AG09319 (cell line): ENCODE measurements at places on chromosomes 16 and 17.

- no peak for DNase-seq
Observed at GRCh38 chr16:80006241-80007215, 406.0 kb upstream of the MAF start.

GRCh38 chr16:55284718-55285099, 39.3 kb upstream of the IRX6 start:
- DNase-seq: no peak

DNA sequence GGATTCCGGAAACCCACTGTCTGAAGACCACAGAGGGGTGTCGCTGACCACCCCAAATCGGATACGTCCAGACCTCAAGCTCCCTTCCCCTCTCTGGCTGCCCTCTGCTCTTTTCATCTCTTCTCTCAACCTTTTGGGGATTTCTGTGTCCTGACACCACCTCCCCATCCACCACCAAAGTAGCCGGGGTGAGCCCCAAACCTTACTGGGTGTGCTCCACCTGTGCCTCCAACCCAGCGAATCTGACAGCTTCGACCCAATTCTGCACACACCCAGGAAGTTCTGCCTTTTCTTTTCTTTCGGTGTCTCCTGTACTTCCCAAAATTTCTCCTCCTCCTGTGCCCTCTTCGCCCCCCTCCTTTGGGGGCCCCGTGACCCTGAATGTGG, 534 bp downstream of the KCTD11 start:
- DNase-seq: no peak

GRCh38 chr16:89944773-89945172, 3.8 kb upstream of the DEF8 start:
- DNase-seq: no peak

DNA sequence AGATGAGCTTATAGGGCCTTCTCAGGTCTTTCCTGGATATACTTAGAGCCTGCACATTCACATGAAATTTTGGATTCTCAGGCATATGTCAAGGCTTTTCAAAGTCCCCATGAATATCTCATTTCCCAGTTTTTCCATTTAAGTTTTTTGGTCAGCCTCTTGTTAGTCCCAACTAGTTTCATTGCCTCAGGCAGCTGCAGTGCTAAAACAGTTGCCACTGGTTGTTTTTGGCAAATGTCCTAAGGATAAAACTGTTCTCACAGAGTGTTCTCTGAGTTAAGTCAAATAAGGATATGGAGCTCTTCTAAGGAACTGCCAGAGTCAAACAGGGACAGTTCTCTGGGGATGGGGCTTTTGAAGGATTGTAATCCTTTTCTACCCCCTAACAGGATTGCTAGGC, 39.9 kb upstream of the ABCC11 start:
- no peak for DNase-seq

GRCh38 chr16:3582276-3583165, 5.3 kb upstream of the NLRC3 start:
- DNase-seq: no peak

DNA sequence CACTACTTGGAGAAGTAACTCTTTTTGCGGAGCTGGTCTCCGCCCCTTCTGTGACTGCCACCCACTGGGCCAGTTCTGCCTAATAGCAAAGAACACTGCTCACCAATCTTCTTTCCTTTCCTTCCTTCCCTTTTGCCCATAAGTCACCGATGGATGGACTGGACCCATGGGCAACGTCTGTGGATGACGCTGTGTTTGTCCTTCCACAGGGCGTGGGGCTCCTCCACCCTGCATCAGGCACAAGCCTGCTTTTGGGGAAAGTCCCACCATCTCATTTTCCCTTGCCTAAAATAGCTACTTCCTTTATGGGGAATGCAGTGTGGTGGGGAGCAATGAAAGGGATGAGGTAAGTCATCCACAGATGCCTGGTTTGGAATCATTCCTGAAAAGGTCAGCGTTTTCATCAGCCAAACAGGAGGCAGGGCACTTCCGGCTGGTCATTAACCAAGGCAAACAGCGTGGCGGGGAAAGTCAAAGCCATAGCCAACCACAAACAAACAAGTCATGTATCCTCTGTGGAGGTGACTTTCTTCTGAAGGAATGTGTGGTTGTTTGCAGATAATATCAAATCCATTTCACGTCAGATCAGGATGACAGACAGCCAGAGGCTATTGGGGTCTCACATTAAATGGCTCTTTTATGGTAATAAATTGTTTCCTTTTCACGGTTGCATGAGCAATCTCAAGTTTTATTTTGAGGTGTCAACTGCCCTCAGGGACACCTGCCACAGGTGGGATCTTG, 30.7 kb upstream of the MED9 start:
- DNase-seq: peak; percentile 86

DNA sequence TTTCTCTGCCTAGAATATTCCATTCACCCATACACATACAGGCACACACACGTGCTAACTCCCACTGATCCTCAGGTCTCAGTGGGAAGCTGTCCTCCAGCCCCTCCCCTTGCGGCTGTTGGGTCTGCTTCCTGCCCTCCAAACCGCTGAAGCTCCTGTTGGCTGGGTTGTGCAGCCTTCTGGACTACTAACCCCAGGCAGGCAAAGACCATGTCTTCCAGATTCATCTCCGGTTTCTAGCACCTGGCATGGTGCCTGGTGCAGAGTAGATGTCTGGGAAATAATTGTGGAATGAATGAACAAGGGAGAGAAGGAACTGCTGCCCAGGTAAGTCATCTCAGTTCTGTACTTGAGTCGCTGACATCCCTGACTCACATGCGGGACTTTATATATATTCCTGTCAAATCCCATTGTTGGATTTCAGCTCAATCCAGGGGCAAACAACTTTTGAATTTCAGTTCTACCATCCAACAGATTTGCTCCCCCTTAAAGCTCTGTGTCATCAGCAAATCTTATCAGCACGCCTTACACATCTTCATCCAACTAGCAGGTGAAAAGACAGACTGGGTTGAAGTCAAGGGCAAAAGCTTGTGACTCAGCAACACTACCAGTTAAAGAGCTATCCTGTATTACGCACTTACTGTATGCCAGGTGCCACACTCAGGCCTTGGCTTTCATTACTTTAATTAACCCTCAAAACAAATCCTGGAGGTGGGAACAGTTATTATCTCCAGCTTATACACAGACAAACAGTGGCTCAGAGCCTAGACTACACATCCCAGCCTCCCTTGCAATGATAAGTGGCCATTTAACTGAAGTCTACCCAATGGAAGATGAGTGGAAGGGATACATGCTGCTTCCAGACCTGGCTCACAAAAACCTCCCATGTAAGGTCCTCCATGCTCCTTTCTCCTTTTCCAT, 51.1 kb downstream of the SRCIN1 start:
- no peak for DNase-seq

DNA sequence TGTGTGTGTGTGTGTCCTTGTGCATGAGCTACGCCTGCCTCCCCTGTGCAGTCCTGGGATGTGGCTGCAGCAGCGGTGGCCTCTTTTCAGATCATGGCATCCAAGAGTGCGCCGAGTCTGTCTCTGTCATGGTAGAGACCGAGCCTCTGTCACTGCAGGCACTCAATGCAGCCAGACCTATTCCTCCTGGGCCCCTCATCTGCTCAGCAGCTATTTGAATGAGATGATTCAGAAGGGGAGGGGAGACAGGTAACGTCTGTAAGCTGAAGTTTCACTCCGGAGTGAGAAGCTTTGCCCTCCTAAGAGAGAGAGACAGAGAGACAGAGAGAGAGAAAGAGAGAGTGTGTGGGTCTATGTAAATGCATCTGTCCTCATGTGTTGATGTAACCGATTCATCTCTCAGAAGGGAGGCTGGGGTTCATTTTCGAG, 22.5 kb downstream of the STAT5A start:
- no peak for DNase-seq

GRCh38 chr17:57745242-57745641, at the start of gene CCDC182:
Gene CCDC182 (minus strand): TSS chr17:57745299. CDS start chr17:57745272, 27 bp downstream.
- DNase-seq: no peak

GRCh38 chr16:47721006-47721637, 260.0 kb downstream of the PHKB start:
- DNase-seq: no peak

GRCh38 chr16:35735403-35736251, 2276.2 kb downstream of the TP53TG3F start:
- DNase-seq: no peak

- no peak for DNase-seq
Observed at GRCh38 chr16:3587547-3588110, 10.4 kb upstream of the NLRC3 start.

GRCh38 chr17:71189493-71189831, 931.4 kb upstream of the SOX9 start:
- no peak for DNase-seq

DNA sequence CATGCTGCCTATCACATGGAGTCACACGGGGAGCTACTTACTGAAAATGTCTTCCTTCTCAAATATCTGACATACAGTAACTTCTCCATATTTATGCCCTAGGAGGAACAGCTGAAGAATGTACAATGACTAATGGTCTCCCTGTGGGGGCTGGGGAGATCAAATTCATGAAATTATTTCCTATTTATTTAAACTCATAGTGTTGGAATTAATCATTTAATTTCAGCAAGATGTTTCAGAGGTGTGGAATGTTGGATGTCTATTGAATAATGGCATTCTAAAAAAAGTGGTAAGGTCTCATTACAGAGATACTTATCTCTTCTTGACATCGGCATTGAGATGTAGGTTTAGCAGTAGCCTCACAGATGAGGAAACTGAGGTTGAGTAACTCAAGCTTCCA, 214.3 kb upstream of the CDH11 start:
- DNase-seq: peak; percentile 22

- peak; percentile 22 for DNase-seq
Observed at GRCh38 chr17:43442711-43443110, 41.1 kb upstream of the DHX8 start.

DNA sequence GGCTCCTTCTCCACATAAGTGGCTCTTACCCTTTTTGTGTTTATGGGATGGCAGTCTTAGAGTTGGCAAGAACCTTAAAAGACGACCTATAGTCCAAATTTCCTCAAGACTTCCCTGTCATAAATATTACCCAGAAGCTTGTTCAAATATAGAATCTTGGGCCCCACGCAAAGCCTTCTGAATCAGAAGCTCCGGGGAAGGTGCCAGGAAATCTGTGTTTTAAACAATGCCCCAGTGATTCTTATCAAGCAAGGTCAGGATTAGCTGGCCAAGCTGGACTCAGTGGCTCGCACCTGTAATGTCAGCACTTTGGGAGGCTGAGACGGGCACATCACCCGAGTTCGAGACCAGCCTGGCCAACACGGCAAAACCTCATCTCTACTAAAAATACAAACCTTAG, 85.7 kb downstream of the TIMM22 start:
- DNase-seq: no peak

DNA sequence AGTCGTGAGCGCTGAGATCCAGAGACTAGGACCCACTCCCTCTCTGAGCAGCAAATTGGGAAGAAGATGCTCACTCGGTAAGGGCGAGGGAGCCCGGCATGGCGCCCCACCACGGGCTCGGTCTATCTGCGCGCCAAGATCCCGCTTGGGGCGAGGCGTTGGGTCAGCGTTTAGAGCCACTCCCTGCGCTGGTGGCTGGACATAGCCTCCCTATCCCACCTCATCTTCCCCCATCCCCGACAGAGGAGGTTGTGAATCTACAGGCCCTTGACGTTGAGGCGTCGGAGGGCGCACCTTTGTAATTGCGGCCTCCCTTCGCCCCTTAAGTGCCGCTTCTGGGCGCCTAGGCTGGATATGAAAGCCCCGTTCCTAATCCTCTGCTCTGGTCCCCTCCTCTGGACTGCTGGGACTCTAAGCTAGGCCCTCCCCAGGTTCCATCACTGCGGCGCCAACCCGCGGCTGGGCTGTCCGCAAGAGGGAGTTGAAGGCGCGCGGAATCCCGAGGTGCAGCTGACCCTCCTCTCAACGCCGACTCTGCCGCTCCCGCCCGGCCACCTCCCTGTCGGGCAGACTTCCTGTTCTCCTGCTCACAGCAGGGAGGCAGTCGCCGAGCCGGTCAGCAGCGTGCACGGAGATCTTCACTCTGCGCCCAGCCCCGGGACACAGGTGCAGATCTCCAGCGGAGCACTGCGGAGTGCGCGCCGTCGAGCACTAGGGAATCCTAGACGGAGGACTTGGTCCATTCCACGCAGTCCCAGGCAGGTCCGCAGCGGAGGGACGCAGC, 16.1 kb upstream of the HOXB9 start:
- DNase-seq: no peak

- DNase-seq: no peak
Observed at GRCh38 chr17:41539071-41539492, 11.0 kb upstream of the KRT19 start.

DNA sequence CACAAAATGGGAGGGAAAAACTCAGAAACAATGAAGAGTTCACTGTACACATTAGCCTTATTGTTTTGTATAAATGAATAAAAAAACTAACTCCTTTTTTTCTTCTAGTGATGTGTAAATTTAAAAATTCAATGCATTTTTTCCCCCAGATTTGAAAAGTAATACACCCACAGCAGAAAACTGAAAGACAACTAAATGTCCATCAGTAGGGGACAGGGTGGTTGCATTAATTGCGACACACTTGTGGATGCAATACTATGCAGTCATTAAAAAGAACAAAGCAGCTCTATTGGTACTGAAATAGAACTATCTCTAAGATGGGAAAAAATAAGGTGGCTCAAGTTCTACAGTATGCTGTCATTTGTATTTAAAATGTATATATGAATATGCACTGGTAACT, 13.7 kb upstream of the WIPI1 start:
- DNase-seq: no peak

- DNase-seq: no peak
Observed at GRCh38 chr17:73722165-73722564, 77.9 kb upstream of the SDK2 start.
